ENCODE measurements at places on chromosomes 16 and 17.

- DNase-seq = no peak
Observed at GRCh38 chr16:86343796-86344585, 166.3 kb upstream of the FOXF1 start.

DNA sequence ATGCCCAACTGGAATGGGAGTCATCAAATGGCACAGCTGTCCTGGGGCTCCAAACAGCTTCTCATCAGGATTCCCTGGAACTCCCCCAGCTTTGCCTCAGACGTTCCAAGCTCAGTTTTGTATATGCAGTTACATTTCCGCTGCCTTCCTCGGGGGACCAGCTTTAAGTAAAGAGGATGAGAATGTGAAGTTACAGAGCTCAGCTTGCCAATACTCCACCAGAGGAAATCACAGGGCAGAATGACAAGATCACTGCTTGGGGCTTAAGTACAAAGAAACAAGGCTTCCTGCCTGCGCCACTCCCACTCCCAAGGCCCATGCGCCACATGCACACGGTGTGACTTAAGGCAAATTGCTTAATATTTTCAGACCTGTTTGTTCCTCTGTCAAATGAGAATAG lies 272.4 kb upstream of the CDH11 start:
- DNase-seq = no peak

DNA sequence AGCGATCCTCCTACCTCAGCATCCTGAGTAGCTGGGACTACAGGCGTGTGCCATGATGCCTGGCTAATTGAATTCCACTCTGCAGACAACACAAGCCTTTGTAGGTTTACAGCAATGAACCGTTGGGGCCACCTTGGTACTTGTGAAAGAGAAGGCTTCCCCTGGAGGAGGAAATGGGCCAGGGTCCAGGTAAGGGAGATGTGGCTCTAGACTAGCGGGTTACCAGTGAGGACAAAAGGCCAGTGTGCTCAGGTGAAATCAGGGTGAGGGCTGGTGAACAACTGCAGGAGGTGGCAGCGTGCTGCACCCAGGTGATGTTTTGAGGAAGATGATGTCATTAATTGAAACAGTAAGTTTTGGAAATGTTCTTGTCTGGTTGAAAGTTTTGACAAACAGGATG lies 6.7 kb downstream of the SDR42E1 start:
- DNase-seq = no peak

DNA sequence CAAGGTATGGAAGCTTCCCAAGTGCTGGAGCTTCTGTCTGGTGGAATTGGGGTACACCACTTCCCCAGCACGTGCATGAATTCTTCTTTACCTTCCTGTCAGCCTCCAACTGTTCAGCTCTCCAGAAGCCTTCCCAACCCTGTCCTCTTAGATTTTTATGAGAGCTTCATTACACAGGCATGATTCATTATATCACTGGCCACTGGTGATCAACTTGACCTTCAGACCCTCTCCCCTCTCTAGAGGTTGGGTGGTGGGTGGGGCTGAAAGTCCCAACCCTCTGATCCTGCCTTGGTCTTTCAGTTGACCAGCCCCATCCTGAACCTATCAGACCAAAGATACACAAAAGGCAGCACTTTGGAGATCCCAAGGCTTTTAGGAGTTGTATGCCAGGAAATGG lies 795.7 kb upstream of the SOX9 start:
- DNase-seq = no peak

- DNase-seq = no peak
Observed at GRCh38 chr16:76466871-76467270, 189.7 kb downstream of the CNTNAP4 start.

Measured in stimulated activated CD4-positive, alpha-beta T cell treated with anti-CD3 and anti-CD28 coated beads, Interleukin-12 subunit alpha, Interleukin-12 subunit beta, amount 100 ng/mL, for 24 hours (primary cell).